Effector memory CD8-positive, alpha-beta T cell (primary cell): ENCODE measurements at places on chromosomes 2 and 18.
A peak's percentile ranks its signal among the peaks of the same experiment; 100 is the strongest.

- DNase-seq: no peak
- no peak overlapping the region for H3K27ac ChIP-seq
- H3K27me3 ChIP-seq: no peaks in the 10 kb centered on the region
- no peaks in the 10 kb centered on the region for H3K4me1 ChIP-seq
- H3K4me3 ChIP-seq: no peak overlapping the region
Observed at GRCh38 chr18:67318651-67319050, 197.9 kb downstream of the DSEL start.

DNA sequence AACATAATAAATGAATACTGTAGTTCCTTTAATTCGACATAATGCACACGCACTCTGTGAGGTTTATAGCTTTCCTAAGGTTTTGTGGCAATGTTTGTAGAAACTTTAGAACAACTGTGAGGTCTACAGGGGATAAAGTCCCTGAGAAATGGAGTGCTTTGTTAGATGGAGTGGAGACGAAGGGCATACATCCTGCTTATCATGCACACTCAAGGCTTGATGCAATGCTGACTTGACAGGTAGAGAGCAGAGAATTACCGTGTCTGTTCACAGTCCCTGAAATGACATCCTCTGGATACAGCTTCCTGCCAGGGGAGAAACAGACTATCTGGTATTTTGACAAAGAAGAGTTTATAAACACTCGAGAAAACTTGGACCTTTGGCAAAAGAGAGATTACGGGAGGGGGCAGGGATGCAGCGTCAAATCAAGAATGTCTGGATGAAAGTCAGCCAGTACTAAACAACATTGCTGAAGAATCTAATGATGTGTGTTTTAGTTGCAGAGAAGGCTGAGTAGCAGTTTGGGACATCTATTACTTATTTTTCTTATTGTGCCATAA is 766.9 kb upstream of the ZEB2 start:
- no peak overlapping the region for H3K27ac ChIP-seq
- H3K27me3 ChIP-seq: no peaks in the 10 kb centered on the region
- H3K36me3 ChIP-seq: no peaks in the 10 kb centered on the region

DNA sequence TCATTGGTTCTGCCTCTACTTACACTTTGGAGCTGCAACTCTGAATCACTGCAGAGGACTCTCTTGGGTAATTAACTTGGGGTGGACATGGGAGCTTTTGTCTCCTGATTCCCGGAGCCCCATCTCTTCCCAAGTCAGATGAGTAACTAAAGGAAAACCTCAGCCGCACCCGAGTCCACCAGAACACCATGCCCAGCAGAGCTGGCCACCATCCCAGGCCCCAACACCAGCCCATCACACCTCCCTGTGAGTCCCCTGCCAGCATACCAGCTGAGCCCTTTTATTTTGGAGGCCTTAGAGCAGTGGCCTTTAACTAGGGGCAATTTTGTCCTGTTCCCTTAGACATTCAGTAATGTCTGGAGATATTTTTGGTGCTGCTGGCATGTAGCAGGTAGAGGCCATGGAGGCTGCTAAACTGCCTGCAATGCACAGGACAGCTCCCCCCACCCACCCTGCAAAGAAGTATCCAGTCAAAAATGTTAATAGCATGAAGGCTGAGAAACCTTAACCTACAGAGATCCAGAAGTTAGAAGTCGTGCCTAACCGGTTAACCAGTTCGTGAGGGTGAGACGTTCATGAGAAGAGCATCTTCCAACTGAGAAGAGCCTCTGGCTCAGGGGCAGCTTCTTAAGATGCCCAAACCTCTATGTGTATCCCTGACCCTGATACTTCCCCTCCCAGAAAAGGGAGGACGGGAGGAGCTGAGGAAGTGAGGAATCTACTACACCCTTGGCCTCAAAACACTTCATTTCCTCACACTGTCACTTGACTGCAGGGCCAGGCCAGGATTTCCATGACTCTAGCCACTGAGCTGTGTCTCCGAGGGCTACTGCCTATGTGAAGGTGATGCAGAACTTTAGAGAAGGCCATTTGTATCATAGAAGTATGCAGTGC is 139.9 kb upstream of the EPAS1 start:
- no peak for DNase-seq
- H3K4me1 ChIP-seq: peaks cover 3% of the 10 kb centered on the region
- H3K27ac ChIP-seq: peak overlapping the region; percentile 16
- no peak overlapping the region for H3K4me3 ChIP-seq
- peaks cover 8% of the 10 kb centered on the region for H3K36me3 ChIP-seq

- no peak for DNase-seq
- H3K27ac ChIP-seq: no peak overlapping the region
- H3K4me1 ChIP-seq: peaks cover 46% of the 10 kb centered on the region
- H3K4me3 ChIP-seq: no peak overlapping the region
- H3K27me3 ChIP-seq: no peaks in the 10 kb centered on the region
Observed at GRCh38 chr2:223920109-223920508, 25.0 kb downstream of the WDFY1 start.

DNA sequence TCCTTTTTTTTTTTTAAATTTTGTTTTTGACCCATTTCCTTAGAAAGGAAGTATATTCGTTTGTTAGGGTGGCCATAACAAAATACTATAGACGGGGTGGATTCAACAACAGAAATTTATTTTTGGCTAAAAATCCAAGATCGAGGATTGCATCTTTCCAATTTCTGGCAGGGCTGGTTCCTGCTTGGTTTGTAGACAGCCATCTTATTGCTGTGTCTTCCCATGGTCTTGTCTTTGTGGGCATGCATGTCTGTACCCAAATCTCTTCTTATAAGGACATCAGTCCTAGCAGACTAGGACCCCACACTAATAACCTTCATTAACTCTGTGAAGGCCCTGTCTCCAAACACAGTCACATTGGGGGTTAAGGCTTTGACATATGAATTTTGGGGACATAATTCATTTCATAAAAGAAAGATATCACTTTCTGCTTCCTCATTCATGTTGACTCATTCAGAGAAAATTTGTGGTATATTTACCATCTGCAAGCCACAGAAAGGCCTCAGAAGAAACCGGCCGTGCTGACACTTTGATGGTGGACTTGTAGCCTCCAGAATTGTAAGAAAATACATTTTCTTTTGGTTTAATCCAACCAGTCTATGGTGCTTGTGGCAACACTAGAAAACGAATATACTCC is 262.1 kb downstream of the LPIN1 start:
- no peak overlapping the region for H3K27ac ChIP-seq
- H3K4me3 ChIP-seq: no peak overlapping the region
- H3K4me1 ChIP-seq: peaks cover 12% of the 10 kb centered on the region
- no peak for DNase-seq
- H3K36me3 ChIP-seq: peaks cover 4% of the 10 kb centered on the region
- H3K27me3 ChIP-seq: peaks cover 75% of the 10 kb centered on the region

- H3K4me1 ChIP-seq: no peaks in the 10 kb centered on the region
- H3K27ac ChIP-seq: no peak overlapping the region
- H3K27me3 ChIP-seq: no peaks in the 10 kb centered on the region
- no peak for DNase-seq
Observed at GRCh38 chr2:115652652-115653051, 1210.2 kb downstream of the DPP10 start.

DNA sequence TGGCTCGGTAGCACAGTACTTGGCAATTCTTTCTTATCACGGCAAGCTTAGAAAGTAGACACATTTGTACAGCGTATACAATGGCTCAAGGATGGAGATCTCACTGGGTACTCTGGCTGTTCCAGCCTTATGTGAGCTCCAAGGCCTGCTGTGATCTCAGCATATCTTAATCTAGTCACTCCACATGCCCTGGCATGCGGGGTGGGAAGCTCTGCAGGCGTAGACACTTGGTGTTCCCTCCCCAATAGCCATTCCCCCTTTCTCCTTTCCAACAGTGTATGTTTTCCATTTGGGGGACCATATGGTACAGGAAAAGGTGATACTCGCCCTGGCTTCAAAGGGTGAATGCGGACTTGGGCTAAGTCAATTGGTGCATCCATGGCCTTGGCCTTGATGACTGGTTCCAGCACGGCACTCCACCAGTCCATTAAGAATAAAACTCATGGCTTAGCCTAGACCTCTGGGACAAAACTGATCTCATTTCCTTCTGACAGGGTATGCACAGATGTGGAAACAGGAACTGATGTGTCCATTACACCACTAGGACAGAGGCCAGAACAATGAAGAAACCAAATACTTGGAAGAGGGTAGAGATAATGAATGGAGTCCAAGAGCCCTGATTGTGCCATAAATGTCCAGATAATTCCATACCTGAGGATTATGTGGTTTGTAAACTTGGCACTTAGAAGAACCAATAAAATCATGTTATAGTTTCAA is 28.4 kb downstream of the TGIF1 start:
- no peak for DNase-seq
- H3K27ac ChIP-seq: no peak overlapping the region
- no peaks in the 10 kb centered on the region for H3K27me3 ChIP-seq
- no peak overlapping the region for H3K4me3 ChIP-seq
- H3K4me1 ChIP-seq: peaks cover 4% of the 10 kb centered on the region

GRCh38 chr18:60082790-60083189 is 183.0 kb downstream of the PMAIP1 start:
- DNase-seq: no peak
- no peak overlapping the region for H3K27ac ChIP-seq
- H3K4me1 ChIP-seq: no peaks in the 10 kb centered on the region
- no peak overlapping the region for H3K4me3 ChIP-seq

DNA sequence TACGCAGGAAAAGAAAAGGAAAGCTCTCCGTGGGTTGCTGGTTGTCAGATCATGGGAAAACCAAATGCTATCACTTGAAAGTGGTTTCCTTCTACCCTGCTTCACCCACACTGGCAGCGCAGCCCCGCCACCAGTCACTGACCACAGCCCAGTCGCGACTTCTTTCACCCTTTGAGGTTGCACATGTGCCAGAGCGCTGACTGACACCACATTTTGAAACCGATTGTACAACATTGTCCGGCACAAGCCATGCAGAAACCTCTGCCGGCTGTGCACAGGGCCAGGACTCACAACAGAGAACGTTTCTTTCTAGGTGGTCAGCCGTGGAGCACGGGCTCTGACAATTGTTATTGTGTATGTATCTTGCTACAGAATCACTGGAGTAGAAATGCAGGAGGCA is 827.2 kb upstream of the POU3F3 start:
- DNase-seq: no peak
- H3K4me1 ChIP-seq: no peaks in the 10 kb centered on the region
- no peaks in the 10 kb centered on the region for H3K36me3 ChIP-seq
- no peak overlapping the region for H3K4me3 ChIP-seq
- no peak overlapping the region for H3K27ac ChIP-seq

DNA sequence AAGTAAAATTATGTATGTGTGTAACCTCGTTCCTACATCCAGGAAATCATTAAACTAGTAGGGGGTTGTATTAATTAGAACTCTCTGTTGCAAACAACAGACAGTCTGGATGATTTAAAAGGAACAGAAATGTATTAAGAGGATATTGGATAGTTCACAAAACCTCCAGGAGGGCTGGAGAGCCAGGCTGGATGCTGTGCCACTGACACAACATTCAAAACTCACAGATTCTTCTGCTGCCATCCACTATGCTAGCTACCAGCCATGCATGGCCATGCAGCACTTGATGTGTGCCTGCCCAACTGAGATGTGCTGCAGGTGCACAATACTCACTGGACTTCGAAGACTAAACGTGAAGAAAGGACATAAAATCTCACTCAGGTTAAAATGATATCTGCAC is 48.2 kb upstream of the SH3RF3 start:
- DNase-seq: no peak
- no peak overlapping the region for H3K4me3 ChIP-seq
- peaks cover 2% of the 10 kb centered on the region for H3K4me1 ChIP-seq
- H3K27me3 ChIP-seq: peaks cover 10% of the 10 kb centered on the region
- H3K27ac ChIP-seq: no peak overlapping the region

DNA sequence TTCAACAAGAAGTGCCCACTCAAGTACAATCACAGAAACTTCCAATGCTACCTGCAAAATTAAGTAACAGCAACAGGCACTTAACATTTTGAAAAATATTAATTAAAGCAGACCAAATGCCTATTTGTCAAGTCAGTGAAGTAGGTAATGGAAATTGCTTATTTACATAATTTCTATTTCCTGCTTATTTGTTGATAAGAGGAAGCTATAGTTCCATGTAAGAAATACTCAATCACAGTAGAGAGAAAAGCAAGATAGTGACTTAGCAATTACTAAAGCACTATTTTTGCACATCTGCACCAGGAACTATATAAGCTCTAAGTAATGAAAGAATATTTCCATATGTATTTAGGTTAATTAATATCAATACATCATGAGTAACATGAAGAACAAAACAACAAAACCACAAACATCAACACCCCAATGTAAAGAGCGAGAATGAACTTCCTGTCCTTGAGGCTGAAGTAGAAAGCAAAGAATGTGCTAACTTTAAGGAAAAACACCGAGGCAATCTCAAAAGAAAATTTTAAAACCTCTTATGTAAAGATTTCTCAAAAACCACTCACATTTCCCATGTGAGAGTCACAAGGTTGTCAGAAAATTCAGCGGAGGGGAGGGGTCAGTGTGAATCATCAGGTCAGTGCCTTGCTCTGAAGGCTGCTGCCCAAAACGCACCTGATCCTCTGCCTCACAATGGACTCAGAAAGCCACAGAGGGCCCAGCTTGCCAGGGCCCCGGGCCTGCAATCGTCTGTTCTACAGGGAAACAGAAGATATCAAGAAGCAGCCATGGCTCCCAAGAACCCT is 12.5 kb downstream of the NPC1 start:
- DNase-seq: peak; percentile 17
- peak overlapping the region; percentile 96 for H3K27ac ChIP-seq
- peaks cover 50% of the 10 kb centered on the region for H3K4me1 ChIP-seq
